ENCODE measurements at places on chromosomes 6 and 20.

- no peak for DNase-seq
Observed at GRCh38 chr6:36793296-36793912, 45.8 kb downstream of the CPNE5 start.

DNA sequence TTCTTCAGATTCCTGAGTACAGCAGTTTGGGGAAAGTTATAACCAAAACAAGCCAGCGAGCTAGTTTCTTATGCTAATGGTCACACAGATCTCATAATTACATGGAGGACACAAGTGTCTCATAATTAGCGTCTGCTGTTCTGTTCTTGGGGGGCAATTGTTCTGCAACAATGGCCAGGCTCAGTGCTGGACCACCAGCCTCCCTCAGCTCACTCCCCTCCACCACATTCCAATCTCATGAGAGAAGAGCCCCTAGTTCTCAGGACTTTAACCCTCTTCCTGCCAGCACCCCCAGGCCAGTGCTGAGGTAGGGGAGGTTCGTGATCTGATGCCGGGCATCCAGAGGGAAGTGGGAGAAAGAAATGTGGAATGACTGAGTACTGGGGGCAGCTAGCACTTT lies 20.2 kb upstream of the TOX2 start:
- no peak for DNase-seq

- DNase-seq: no peak
Observed at GRCh38 chr6:33410711-33411631, at the start of gene PHF1. PHF1 (plus strand) TSS chr6:33411014; CDS start chr6:33412264, 1,250 bp downstream.

GRCh38 chr20:3648951-3649350 lies 14.2 kb downstream of the GFRA4 start:
- DNase-seq: no peak

DNA sequence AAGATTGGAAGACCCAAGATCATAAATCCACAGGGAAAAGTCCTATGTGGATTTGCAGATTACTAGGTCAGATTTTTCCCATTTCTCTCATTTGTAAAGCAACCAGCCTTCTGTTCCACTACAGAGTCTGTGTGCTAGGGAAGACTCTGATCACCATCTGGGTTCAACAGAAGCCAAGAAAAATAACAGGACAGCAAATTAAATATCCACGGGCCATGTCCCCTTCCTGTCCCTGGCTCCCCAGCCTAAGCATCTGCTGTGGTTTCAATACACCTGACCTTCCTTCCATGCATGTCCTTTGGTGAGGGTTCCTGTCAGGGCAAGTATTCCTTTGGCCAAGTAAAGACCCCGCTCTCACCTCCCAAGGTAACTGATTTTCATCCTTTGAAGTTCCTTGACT lies 558.8 kb downstream of the KIF16B start:
- no peak for DNase-seq

- no peak for DNase-seq
Observed at GRCh38 chr6:91710342-91710741, 1123.5 kb upstream of the MAP3K7 start.

DNA sequence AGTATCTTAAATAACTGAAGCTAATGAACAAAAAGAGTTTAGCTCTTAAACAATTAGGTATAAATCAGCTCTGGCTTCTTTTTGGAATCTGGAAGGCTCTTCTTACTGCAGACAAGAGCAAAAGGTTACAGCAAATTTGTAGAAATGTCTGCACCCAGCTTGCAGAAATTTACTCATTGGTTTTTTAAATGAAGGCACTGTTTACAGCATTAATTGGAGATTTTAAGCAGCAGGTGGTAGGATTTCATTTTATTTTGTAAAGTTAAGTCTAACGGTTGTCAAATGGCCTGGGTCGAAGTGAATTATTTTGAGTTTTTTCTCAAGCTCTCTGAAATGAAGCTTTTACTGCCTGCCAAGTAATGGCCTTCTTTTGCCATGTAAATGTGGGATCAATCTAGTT lies 102.1 kb downstream of the NRSN1 start:
- DNase-seq: no peak

- no peak for DNase-seq
Observed at GRCh38 chr6:90109141-90109540, 187.5 kb downstream of the BACH2 start.

GRCh38 chr6:138226700-138227315 lies 8.5 kb upstream of the PBOV1 start:
- DNase-seq: no peak

- DNase-seq: no peak
Observed at GRCh38 chr20:2125474-2126112, 24.0 kb downstream of the STK35 start.

DNA sequence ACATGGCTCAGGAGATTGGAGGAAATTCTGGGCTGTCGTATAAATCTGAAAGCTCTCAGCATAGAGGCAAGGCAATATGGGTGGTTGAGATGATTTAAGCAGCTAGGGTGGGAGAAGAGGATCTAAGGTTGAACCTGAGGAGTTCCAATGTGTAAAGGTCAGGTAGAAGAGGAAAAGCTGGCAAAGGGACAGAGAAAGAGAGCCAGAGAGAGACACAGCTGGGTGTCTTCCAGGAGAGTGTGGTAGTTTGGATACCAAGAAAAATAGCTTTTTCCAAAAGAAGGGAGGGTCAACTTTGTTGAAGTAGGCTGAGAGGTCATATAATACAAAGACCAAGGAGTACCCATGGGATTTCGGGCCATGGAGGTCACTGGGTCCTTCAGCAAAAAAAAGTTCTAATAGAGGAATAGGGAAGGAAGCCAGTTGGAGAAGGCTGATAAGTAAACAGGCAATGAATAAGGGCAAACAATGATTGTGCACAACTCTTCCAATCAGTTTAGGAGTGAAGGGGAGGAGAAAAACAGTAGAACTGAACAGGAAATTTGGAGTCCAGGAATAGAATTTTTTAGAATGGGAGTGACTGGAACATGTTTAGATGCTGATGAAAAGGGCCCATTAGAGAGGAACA lies 135.1 kb downstream of the QRSL1 start:
- no peak for DNase-seq

- DNase-seq: no peak
Observed at GRCh38 chr6:136351518-136352110, 62.0 kb upstream of the BCLAF1 start.

DNA sequence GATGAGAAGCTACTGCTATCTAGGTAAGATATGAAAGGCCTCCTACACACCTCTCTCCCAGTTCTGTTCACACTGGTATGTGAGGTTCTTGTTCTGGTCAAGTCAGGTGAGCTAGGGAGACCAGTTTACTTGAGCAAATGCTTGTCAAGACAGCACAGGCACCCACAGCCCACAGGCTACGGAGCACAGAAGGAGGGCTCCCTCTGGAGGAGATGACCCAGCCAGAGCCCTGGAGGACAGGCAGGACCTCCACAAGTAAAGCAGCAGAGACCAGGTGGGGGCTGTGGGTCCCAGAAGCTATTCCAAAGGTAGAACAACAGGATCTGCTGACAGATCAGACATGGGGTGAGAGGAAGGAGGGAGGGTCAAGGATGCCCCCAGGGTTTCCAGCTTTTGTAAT lies 13.2 kb downstream of the MMP24OS start:
- no peak for DNase-seq

DNA sequence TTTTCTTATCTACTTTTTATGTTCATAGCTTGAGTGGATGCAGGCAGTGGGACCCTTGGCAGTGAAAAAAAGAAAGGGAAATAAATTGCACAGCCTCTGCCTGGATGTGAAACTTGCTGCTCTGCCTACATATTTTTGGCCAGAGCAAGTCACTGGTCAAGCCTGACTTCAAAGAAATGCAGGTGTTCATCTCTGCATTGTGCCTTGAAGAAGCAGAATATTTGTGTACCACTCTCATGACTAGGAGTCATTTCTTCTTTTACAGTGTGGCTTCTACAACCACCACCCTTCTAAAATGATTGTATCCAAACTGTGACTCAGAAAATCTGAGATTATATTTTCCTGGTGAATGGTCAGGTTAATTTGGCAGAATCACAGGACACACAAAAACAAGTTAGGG lies 2.5 kb upstream of the KATNA1 start:
- no peak for DNase-seq

- no peak for DNase-seq
Observed at GRCh38 chr6:3888153-3888957, 39.2 kb downstream of the FAM50B start.

GRCh38 chr6:163284151-163284550 lies 130.4 kb upstream of the QKI start:
- no peak for DNase-seq

- DNase-seq: no peak
Observed at GRCh38 chr6:92879526-92879925, 539.8 kb downstream of the EPHA7 start.

DNA sequence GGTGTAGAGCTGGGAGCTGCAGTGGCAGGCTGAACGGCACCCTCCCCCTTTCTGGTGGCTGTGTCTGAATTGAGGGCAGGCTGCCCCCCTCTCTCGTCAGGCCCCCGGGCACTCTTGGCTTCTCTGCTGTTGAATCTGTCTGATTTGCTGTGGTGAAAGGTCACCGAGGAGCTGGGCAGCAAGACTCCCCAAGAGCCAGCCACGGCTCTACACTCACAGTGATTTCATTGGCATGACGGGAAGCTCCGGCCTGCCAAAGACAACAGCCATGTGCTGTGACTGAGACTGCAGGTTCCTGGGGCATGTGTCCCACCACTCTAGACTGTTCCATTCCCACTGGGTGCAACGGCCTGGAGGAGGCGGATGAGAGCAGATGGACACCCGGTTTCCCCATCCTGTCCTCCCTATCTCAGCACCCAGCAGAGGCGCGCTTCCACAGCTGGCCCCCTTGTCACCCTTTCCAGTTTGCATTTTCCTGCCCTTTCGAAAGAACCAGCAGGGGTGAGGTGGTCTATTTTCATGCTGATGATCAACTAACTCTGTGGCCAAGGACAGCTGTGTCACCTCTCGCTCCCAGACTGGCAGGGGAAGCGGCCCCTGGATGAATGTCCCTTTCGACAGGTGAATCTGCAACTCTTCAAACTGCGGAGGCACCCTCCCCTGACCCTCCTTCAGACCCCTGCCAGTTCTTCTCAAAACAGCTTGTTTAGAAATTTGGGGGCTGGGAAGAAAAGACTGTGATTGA lies 2.2 kb downstream of the APCDD1L start:
- no peak for DNase-seq

- no peak for DNase-seq
Observed at GRCh38 chr6:96878143-96878542, 19.5 kb downstream of the NDUFAF4 start.

- peak; percentile 28 for DNase-seq
Observed at GRCh38 chr6:157634546-157634945, 188.5 kb upstream of the SNX9 start.

DNA sequence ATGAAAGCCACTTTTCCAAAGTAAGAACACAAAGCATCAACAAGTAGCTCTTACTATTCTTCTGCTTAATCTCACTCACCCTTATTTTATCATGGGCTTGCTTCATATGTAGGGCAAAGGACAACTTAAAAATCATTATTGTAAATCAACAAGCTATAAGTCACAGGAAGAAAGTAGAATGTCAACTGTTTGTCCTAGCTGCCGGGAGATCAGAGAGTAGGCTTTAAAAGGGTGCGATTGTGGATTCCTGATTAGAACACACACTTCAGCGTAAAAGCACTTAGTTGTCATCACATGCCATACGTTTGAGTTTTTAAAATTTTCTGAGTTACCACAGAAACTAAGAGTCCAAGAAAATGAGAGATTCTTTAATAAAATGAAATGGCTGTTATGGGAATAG lies 44.4 kb upstream of the NHSL1 start:
- DNase-seq: no peak

DNA sequence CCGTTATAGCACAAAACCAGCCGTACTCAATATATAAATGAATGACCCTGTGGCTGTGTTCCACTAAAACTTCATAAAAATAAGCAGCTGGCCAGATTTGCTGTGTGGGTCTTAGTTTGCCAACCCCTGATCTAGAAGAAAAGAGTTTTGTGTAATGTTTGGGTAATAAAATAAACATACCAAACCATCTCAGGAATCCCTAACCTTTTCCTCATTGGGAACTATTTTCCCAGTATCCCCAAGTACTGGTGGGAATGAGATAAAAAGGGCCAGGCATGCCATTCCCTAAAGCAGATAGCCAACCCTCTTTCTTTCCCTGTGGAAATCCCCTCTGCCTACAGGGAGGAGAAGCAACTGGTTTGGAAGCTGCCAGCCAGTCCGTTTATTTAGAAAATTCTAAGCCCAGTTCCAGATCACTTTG lies 169.1 kb upstream of the AKAP12 start:
- DNase-seq: no peak

DNA sequence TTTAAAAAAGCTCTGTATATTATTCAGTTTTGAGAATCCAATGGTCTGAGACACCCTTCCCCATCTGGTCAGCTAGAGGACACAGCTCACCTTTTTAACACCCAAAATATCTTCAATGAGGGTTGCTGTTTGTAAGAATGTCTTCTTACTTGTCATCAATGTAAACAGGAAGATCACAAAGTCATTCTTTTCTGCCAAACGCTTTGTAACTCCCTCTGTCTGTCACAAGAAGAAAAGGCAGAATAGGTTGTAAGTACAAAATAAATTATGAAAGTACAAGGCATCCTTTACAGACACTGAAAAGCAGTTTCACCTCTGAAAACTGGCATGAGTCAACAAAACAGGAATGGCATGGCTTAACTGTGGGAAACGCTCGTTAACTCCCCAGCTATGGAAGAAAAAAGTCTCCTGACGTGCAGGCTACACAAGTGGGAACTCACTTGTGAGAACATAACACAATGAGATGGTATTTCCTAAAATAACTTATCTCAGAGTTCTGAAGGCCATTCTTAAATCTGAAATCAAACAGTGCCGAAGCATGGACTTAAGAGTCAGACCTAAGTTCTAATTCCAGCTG lies 42.7 kb downstream of the TRPC4AP start:
- no peak for DNase-seq

DNA sequence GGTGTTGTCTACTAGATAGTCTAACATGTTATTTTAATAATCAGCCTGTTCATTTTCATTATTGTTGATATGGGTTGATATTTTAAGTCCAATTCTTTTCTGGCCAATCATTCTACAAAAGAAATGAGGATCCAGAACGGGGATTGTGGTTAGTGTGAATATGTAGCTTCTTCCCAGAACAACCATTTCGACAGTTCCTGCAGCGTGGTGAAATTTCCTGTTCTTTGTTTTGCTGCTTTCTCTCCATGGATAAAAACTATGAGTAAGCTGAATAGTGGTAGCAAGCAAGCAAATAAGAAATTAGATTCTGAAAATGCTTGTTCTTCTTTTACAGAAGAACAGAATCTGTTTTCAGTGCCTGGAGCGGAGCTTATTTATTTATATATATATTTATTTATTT lies 65.5 kb upstream of the F13A1 start:
- DNase-seq: peak; percentile 87

DNA sequence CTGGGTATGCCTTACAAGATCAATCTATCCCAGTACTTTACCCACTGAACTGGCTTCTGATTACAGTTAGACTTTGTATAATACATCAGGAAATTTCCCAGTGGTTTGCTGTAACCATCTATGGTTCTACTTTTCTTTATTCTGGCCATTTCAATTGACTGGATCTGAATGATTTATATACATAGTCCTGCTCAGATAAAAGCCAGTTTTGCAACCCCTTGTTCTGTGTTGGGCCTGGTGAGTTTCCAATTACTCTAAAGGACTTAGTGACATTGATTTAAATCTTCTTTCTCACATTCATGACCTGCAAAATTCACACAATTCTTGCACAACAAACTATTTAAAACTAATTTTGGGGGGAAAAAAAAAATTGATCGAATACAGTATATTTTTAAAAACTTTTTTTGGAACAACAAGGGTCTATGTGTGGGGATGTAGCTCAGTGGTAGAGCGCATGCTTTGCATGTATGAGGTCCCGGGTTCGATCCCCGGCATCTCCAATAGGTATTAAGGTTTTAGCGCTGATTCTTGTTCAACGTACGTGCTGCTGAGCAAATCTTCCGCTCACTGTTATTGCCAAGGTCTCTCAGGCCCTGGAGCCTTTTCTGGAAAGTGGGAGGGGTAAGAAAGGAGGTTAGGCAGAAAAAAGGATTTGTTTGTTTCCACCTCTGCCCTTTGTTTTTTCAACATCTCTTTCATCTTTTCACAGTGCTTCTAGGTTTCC lies 117.5 kb downstream of the GPX5 start:
- no peak for DNase-seq
